ENCODE measurements at places on chromosomes 7 and 10.
A peak's percentile ranks its signal among the peaks of the same experiment; 100 is the strongest.

GRCh38 chr7:26696978-26697377 is 167.4 kb downstream of the SKAP2 start:
- no peak for DNase-seq

DNA sequence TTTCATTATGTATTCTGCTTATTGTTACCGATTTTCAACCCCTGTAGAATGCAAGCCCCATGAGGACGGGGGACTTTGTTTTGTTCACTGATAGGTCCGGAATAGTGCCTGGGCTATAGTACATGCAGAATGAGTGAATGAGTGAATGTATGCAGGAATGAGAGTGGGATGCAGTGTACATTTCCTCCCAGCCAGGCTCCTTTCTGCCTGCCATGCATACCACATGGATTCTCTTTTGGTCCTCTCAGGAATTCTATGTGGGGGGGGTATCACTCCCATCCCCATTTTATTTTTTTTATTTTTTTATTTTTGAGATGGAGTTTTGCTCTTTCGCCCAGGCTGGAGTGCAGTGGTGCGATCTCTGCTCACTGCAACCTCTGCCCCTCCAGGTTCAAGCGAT is 16.7 kb downstream of the TRIM56 start:
- no peak for DNase-seq

DNA sequence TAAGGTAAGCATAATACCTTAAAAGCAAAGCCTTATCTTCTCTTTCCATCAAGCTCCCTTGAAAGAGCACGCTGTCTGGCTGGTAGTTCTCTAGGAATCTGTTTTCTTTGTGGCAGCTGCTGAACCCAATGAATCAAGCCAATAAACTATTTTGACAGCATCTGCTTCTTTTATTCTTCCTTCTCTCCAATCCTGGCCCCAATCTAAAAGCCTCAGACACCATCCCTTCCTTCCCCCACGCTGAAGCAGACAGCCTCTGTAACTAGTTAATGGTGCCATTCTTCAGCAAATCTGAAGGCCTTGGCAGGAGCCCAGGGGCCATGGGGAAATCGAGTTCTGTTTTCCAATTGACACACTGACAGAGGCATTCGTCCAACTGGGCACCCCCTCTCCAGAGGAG is 186.6 kb upstream of the LYZL1 start:
- no peak for DNase-seq

- DNase-seq = peak; percentile 21
These were observed 277.5 kb downstream of the PLXNA4 start for GRCh38 chr7:132298790-132299189.
